Left lobe of liver (tissue), 2 donors: ENCODE measurements at places on chromosomes 6 and 20. TPM values are rescaled to one million over a fixed set of nuclear protein-coding genes. Genes with fewer than 3 reads are reported as not detected.

The PSORS1C2 gene
- total RNA-seq: not detected

DNA sequence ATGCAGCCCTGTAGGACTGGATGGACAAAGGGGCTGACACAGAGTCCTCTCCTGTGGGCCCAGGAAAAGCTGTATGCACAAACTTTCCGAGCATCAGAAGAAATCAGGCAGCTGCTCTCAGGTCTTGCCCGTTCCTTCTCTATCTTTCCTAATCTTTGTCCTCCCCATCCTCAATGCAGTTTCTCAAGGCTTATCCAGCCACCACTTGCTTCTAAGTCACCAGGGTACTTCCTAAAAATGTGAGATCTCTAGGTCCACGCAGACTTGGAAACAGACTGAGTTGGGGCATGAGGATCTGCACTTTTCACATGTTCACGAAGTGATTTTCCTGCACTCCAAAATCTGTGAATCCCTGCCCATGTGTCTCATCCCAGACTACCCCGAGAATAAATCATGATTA, 394.5 kb upstream of the SLC35B3 start:
- DNase-seq: no peak

- DNase-seq: no peak
Observed at GRCh38 chr6:1574890-1575209, 34.9 kb upstream of the FOXC1 start.

- DNase-seq: no peak
Observed at GRCh38 chr20:33441142-33441955, 2.2 kb downstream of the SNTA1 start.

GRCh38 chr6:52595000-52595795, 18.3 kb upstream of the TRAM2 start:
- DNase-seq: no peak

DNA sequence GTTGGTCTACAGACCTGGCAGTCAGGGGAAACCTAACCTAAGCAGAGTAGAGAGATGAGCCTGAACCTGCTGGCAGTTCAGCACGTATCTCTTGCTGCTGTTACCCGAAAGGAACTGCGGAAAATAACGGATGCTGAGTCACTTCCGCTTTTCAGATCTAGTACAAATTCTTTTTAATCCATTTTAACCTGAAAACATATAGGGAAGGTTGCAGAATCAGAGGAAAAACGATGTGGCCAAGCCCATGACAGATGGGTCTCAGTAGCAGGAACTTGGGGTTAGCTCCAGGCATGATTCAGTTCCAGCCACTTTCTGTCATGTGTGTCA, 351.9 kb upstream of the PRND start:
- no peak for DNase-seq

The CALHM4 gene
- not detected for total RNA-seq
